ENCODE measurements at places on chromosomes 12 and 14.

GRCh38 chr12:26359576-26359975 lies 164.2 kb downstream of the SSPN start:
- no peak for DNase-seq

DNA sequence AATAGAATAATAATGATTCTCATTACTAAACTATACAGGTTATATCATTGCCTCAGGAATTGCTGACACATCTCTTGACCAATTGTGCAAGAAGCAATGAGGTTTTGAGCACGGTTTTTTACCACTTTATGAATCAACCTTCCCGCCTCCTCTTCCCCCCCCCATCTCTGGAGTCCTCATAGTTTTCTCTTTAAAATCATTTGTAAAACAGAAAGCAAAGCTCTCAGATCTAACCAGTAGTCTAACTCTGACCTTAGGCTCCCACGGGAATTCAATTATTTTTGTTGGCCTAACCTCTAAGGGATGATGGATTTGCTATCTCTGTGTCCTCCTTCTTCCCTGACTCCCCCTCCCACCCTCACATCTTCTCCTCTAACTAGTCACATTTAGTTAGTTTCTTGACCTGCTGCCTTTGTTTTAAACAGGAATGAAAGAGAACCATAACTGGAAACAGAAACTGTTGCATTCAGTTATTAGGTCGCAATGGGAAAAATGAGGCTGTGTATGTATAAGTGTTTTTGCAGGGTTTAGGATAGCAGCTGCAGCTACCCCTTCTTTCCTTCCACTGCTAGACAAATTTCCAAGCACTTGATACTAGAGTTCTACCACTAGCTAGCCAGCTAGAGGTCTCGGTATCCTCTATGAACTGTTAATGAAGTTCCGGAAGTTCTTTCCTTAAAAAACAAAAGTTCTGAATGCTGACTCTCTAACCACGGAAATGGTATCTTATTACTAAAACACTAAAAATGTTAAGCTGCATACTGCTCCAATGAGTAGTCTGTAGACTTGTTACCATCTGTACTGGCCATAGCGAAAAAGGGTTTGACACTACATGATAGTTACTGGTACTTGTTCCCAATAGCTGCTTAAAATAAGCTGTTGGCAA lies 65.4 kb downstream of the TAOK3 start:
- DNase-seq: peak; percentile 50

GRCh38 chr12:25130741-25131188 lies 64.2 kb downstream of the DNAI7 start:
- DNase-seq: no peak

GRCh38 chr12:29071099-29071498 lies 78.0 kb upstream of the FAR2 start:
- DNase-seq: no peak

GRCh38 chr14:86038387-86039042 lies 508.6 kb downstream of the FLRT2 start:
- no peak for DNase-seq

DNA sequence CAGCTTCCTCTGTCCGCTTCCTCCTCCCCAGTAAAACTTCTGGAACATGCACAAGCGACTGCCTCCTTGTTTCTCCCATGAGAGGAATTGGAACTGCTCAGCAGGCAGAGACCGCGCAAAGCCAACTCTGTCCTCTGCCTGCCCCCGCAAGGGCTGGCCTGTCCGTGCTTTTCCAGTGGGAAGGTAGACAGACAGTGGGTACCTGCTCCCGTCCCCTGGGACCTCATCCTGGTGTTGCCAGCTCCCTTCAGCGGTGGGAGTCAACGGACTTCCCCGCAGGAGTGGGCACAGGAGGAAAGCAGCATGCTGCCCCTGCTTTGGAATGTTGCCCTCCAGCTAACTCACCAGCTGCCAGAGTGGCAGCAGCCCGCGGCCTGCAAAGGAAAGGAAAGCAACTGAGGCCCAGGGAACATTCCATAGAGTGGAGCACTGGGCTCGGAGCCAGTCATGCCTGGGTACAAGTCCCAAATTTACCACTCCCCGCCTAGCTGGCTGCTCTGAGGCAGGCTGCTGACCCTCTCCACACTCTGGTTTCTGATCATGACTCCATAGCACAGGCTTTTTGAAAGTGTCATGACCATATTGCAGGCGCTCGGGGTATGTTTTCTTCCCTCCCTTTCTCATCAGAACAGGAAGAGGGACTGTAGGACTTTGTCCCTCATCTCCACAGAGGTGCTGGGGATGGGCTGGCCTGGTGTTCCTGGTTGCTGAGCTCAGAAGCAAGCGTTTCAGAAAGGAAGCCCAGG lies 89.2 kb upstream of the CLMN start:
- no peak for DNase-seq

Measured in brain pericyte (primary cell).